ENCODE measurements at places on chromosomes 1 and 21.

GRCh38 chr1:64082459-64082858 lies 121.0 kb upstream of the UBE2U start:
- DNase-seq: peak; percentile 94

- DNase-seq: no peak
Measured at GRCh38 chr1:215660259-215660658, 93.2 kb downstream of the KCTD3 start.

DNA sequence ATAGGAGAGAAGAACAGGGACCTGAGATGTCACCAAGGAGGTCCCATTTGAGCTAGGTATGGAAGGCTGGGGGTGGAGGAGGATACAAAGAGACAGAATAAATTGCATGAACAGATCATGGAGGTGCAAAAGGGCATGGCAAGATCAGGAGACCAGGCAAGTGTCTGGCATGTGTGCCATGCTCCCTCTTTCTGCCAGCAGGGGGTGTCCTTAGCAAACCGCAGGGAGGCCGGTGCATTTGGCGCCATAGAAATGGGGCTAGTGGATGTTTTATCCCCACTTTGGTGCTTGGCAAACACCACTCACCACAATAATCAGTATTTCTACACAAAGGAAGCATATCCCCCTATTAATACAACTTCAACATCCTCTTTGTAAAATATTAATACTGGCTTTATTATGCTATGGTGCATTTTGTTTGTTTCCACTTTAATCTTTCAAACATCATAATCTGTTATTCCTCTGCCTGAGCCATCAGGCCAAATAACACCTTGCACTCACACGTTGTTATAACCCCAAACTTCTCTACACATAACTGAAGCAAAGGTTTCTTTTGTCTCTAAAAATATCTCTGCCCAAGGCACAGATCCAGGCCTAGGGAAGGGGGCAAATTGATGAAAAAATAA lies 25.9 kb downstream of the S100A6 start:
- no peak for DNase-seq

- no peak for DNase-seq
Measured at GRCh38 chr1:209927466-209927865, 10.6 kb upstream of the SYT14 start.

GRCh38 chr1:14439015-14439414 lies 159.5 kb upstream of the KAZN start:
- DNase-seq: no peak

Measured in HS-27A (cell line).